ENCODE measurements at places on chromosomes 1 and 21.

DNA sequence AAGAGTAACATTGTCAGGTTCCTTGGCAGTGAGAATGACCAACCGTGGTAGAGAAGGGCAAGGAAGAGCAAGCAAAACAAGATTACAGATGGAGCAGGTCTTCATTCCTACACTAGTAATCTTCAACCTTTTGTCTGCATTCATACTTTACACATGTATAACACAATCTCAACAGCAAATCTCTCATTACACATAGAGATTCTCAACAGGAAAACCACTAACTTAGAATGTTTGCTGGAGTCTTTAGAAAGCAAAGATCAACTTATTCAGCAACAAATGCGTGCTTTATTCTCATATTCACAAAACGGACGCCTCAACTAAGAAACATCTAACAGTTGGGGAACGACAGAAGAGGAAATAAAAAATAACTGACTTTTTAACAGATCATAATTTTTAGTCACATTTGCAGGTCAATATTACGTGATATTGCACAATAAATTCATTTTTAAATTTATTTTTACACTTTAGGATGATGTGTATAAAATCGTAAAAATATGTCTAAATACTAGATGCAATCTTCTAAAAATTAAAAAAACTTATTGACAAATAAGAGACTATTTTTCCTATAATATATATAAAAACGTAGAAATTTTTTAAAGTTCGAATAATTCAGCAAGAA lies 82.9 kb downstream of the ARID4B start:
- no peak for DNase-seq

- DNase-seq = no peak
These were observed 2.4 kb upstream of the ITLN2 start for GRCh38 chr1:160956966-160957365.

DNA sequence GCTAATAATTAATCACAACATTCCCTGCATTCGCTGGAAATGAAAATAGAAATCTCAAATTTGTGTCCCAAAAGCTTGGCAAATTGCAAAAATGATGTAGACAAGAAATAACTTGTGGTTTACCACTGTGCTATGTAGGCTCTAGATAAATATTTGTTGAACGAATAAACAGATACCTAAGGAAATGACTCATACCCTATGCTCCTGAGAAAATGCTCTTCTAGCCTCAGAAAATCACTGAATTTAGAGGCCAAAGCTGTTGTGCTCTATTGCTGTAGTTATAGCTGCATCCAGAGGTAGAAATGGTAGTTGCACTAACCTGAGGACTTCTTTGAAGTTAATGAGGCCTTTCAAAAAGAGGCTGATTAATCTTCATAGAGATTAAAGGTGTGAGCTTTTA lies 142.0 kb upstream of the ZNHIT6 start:
- no peak for DNase-seq

- DNase-seq = peak; percentile 76
These were observed 24.9 kb upstream of the KIRREL1 start for GRCh38 chr1:157968508-157968907.

DNA sequence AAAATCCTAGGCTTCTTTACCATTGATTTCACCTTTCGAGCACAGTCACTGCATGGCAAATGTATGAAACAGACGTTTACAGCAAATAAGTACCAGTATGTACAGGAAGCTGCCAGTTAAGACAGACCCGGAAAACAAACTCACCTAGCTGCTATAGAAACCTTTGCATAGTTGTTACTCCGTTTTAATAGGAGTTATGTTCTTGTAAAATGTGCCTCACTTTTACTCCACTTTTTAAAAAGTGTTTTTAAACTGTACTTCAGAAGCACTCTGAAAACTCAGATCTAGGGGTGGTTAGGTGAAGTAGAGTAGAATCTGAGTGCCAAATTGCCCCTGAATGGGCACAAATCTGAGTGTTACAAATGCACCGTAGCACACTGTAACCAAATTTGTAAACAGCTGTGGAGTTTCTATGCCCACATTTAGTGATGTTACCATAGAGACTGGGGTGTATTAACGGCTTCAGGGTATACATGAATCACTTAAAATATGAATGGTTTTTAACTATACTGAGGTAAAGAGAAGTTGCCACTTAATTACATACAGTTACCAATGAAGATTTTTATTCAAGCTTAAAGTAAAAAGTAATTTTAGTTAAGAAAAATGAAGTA lies 30.7 kb downstream of the CNIH4 start:
- DNase-seq = no peak

GRCh38 chr21:37041706-37042271 lies 31.1 kb downstream of the PIGP start:
- no peak for DNase-seq

DNA sequence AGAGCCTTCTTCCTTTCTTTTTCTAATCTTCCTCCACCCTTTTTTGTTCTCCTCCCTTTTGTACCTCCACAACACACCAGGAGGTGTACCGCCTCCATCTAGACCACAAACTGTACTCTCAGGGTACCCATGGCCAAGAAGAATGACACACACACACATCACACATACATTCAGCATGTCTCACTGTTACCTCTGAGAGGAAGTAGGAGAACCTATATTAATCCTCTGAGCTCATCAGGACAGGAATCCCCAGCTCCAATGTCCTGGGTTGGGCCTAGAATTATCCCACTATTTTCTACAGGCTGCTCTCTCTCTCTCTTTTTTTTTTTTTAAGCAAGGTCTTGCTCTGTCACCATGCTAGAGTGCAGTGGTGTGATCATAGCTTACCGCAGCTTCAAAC lies 36.7 kb downstream of the ATP2B4 start:
- DNase-seq = peak; percentile 73

- peak; percentile 96 for DNase-seq
These were observed 2.6 kb downstream of the COL16A1 start for GRCh38 chr1:31701091-31701736.

GRCh38 chr1:195376190-195376589 lies 1232.0 kb downstream of the KCNT2 start:
- DNase-seq = no peak

- peak; percentile 49 for DNase-seq
These were observed 41.8 kb upstream of the ACTRT2 start for GRCh38 chr1:2979191-2980072.

GRCh38 chr1:22696610-22697009 lies 14.0 kb upstream of the EPHB2 start:
- no peak for DNase-seq

GRCh38 chr1:41898191-41898713 lies 20.5 kb downstream of the HIVEP3 start:
- DNase-seq = no peak

GRCh38 chr1:1179983-1180861 lies 6.5 kb downstream of the TTLL10 start:
- DNase-seq = peak; percentile 69

DNA sequence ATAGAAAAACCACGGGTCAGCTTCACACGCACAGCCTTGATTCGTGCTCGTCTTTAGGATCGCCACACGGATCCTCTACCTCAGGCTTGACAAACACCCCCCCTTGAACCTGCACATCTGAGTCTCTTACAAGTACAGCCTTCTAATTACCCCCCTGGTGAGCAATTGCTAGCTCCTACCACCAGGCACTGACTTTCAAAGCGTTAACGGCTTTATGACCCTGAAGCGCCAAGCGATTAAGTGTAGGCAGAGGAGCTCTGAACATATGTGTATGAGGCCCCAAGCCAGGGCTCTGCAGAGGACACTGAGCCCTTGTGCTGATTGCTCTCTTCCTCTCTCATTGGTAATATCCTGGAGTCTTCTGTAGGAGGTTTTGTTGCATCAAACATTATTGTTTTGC lies 55.7 kb upstream of the EPHA8 start:
- DNase-seq = no peak

GRCh38 chr1:78092643-78093042 lies 46.9 kb downstream of the GIPC2 start:
- no peak for DNase-seq

GRCh38 chr1:185137896-185138545 lies 18.7 kb downstream of the TRMT1L start:
- DNase-seq = no peak

DNA sequence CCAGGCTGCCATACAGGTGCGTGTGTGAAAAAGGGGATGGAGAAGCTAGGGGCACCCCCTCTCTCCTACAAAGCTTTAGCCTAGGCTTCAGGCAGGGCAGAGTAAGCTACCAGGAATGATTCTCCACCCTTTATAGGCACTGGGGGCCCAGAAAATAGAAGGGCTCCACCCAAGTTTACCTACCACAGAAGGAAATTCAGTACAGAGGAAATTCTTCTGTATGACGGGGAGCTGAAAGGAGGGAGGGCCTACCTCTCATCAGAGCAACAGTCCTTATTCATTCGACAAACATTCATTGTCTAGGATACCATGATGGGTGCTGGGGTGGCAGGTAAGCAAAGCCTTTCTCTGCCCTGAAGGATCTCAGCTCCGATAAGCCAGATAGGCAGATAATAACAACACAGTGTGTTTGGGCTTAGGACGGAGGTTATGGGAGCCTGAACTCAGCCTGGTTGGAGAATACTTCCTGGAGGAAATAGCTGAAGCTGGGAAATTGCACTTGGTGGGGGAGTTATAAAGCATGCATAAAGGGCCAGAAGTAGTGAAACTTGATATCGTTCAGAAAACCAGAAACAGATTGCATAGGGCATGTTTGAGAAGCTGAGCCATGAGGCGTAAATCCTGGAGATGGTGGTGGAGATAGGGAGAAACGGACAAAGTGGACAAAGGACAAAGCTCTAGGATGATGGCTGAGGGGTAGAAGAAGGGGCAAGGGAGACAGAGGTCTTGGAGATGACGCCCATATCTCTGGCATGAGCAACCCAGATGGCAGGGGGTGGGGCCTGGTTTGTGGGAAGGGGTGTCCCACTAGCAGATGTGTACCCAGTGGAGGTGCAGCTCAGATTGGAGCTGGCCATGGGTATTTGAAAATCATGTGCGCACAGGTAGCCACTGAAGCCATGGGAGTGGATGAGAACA lies 5.3 kb upstream of the P3R3URF start:
- no peak for DNase-seq

- no peak for DNase-seq
These were observed 51.0 kb downstream of the CASQ2 start for GRCh38 chr1:115717541-115717940.

- no peak for DNase-seq
These were observed 4.2 kb downstream of the LRRC71 start for GRCh38 chr1:156924478-156925153.

GRCh38 chr1:156920233-156921052 lies at the start of gene LRRC71:
Gene LRRC71 (plus strand): TSS chr1:156920632. CDS start chr1:156920804, 172 bp downstream.
- no peak for DNase-seq

DNA sequence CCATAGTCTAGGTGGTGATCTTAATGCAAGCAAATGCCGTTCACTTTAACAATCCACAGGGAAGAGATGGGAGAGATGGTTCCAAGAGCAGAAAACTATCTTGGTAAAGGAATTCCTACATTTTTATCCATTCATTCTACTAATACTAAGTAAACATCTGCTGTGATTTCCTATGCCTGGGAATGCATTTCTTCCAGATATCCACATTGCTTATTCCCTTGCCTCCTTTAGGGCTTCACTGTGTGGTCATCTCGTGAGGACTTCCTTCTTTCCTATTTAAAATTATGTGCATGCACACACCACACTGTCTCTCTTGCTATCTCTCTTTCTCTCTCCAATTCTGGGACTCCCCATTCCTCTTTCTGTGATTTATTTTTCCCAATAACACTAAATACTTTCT lies 199.0 kb upstream of the C1orf105 start:
- no peak for DNase-seq

DNA sequence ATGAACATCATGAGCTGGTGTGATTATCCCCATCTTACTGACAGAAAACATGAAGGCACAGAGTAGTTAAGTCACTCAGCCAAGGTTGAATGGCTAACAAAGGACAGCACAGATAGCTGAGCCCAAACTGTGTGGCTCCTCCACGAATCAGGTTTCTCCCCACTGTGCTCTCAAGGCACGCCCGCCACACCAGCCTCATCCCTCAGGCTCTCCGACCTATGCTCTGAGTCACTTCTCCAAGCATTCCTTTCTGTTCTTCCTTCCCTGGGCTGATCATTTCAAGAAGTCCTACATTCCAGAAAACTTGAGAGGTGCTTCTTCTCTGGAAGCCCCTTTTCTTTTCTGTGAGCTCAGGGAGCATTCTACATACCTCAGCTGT lies 25.3 kb upstream of the SDC3 start:
- DNase-seq = no peak

Data from RWPE2 (cell line).